ENCODE measurements at places on chromosomes 13 and 19.

DNA sequence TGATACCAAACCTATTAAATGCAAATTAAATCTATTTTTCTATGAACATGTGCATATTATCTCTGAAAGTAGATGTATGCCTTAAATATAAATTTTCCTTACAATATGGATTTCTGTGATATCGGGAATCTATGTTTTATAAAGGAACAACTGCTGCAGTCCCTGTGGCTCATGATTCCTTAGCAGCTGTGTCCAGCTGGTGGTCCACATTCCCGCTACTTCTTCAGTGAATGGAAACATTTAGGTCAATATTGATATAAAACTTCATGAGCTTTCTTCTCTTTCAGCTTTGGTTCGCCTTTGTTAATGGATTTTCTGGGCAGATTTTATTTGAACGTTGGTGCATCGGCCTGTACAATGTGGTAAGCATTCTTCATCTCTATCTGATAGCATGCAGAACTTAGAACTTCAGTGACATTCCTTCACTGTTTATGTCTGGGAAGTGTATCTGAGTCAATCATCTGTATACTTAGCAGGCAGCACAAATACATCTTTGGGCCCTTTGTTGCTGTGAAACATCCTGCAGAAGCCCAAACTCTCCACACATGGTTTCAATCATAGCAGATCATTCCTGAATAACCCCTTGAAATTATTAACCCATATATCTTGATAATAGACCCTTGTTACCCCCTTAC is 223.9 kb downstream of the SHISA2 start:
- DNase-seq = no peak

DNA sequence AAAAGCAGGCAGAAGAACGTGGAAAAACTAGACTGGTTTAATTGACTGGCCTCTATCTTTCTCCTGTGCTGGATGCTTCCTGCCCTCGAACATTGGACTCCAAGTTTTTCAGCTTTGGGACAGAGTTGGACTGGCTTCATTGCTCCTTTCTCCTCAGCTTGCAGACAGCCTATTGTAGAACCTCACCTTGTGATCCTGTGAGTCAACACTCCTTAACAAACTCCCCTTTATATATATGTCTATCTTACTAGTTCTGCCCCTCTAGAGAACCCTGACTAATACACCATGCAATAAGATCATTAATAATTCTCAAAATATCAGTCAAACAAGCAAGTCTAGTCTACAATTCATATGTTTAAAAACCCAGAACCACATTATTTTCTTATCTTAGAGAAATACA is 662.4 kb downstream of the TBC1D4 start:
- DNase-seq = no peak

GRCh38 chr19:50844296-50844935 is 10.3 kb upstream of the KLK3 start:
- no peak for DNase-seq

- no peak for DNase-seq
These were observed 117.9 kb downstream of the TM9SF2 start for GRCh38 chr13:99619207-99619606.

Measured in skeletal muscle cell (primary cell).